NCI-H510A treated with DMSO at 0.1 percent for 48 hours (cell line): ENCODE measurements at places on chromosomes 6 and 20.
A peak's percentile ranks its signal among the peaks of the same experiment; 100 is the strongest.

GRCh38 chr6:14791526-14791925 is 454.3 kb upstream of the JARID2 start:
- no peak for DNase-seq

- no peak for DNase-seq
These were observed 225.5 kb downstream of the TAF4 start for GRCh38 chr20:61839912-61840778.

GRCh38 chr20:61635721-61636455 is 383.8 kb downstream of the CDH4 start:
- DNase-seq, result no peak

DNA sequence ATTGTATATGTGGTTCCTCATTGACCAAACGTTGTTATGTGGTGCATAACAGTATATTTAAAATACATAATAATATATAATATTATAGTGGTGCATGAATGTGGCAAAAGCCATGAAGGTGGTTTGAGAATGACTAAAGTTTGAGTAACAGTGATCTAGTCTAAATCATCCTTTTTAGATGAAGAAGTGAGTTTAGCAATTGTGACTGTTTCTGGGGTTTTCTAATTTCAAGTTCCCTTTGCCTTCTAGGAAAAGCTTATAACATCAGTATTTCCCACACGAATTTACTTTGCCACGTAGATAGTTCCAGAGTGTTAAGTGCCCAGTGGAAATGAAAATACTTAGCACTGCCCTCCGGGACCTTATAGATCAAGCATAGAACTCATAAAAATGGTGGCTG is 40.9 kb downstream of the ARFGEF2 start:
- no peak for DNase-seq

- DNase-seq, result no peak
These were observed 52.2 kb upstream of the SLC22A1 start for GRCh38 chr6:160069459-160069858.

- DNase-seq, result no peak
These were observed 517.4 kb upstream of the JARID2 start for GRCh38 chr6:14728396-14729024.

DNA sequence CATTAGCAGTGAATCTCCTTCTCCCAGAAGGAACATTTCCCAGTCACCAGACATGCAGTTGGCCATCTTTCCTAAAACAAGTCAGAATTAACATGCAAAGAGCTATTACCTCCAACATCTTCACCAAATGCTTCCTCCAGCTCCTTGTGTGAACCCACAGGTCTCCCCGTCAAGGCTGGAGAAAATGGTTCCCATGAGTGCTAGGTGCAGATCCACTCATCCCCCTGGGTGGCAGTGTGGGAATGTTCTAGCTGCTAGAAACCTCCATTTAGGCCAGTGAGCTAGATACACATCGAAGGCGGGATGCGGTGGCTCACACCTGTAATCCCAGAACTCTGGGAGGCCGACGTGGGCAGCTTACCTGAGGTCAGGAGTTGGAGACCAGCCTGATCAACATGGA is 603.9 kb upstream of the SLC35B3 start:
- no peak for DNase-seq

DNA sequence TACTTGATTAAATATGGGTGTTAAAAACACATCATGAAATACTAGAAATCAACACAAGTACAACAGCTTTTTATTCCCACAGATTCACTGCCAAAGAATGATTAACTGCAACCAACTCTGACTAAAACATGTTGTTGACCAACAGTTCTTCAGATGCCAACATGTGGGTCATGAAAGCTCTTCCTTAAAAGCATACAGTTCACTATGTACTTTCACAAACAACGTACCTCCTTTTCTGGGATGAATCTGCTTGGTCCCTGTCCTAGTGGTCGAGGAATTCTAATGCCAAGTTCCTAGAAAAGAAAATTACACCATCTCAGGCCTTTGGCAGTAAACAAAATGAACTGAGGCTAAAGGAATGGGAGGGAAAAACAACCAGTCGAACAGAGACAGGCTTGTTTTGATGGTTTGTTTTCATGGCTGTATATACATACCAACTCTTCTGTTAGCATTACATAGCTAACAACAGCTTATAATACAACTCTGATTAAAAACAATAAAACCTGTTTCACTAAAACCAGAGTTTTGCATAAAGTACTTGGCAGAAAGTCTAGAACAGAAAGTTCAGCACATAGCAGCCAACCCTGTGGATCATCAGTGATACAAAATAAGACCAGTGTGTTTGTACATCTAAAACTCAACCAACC is 92.5 kb downstream of the SESN1 start:
- no peak for DNase-seq

DNA sequence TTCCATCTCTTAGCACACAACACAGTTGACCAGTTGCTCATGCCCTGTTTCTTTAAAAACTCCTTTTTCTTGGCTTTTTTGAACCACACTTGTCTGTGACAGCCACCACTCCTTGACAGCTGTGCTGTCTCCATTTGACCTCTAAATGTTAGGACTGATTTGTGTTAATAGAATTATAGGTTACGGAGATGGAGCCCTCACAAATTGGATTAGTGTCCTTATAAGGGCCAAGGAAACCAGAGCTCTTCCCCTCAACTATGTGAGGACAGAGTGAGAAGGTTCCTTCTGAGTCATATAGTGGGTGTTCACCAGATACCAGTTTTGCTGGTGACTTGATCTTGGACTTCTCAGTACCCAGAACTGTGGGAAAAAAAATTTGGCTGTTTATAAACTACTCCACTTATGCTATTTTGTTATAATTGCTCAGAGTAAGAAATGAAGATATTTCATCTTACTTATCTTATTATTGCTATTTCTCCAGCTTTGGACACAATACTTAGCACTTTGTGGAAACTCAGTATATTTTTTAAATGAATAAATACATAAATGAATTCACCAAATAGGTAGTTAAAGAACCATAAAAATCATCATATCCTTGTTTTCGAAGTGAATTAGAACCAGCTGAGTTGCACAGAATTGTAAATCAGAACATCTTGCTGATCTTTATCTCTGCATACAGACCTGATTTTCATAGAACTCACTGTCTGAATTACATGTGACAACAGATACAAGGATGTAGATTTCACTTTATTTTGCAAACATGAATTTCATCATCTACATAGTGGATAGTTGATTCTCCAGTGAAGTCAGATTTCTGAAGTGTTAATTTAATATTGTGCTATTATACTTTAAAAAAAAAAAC is 598.5 kb upstream of the IRAK1BP1 start:
- no peak for DNase-seq

- DNase-seq, result no peak
These were observed 33.3 kb downstream of the JPH2 start for GRCh38 chr20:44153636-44154043.

GRCh38 chr6:169583886-169584541 is 117.8 kb downstream of the WDR27 start:
- DNase-seq, result no peak

- no peak for DNase-seq
These were observed 122.6 kb upstream of the PLCB4 start for GRCh38 chr20:8946036-8946940.

DNA sequence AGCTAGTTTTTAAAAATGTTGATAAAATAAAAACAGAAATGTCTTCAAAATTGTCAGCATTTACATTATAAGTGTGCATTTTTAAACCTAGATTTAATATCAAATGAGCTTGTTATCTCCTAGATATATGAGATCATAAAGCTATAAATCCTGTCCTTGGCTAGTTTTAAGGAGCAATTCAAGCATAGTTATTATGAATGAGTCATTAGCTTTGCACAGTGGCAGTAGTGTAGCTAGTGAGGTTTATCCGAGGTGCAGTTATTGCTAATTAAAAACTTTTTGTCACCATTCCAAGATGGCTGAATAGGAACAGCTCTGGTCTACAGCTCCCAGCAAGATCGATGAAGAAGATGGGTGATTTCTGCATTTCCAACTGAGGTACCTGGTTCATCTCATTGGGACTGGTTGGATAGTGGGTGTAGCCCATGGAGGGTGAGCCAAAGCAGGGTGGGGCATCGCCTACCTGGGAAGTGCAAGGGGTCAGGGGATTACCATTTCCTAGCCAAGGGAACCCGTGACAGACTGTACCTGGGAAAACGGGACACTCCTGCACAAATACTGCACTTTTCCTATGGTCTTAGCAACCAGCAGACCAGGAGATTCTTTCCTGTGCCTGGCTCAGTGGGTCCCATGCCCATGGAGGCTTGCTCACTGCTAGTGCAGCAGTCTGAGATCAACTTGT is 108.8 kb upstream of the SYNCRIP start:
- no peak for DNase-seq

DNA sequence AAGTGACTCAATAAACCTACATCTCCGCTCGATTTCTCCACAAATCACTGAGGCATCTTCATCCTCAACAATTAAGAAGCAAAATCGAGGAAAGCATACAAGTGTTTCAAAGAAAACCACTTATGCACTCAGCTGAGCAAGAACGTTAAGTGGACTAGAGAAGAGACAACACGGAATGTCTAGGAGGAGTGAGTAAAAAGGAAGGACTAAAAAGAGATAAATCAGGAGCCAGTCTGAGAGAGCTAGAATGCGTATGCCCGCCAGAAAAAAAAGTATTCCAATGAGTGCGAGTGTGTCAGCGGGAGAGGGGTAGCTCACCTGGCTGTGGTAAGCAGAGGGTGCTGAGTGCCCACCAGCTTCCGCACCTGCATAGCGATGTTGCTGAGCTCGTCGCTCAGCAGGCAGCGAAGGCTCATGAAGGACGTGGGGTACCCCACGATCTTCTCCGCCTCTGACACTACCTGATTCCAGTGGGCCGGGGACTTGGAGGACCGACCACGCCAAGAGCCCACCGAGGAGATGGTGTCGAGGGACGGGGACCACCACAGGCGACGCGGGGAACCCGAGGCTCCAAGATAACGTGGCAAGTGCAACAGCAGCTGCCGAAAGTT is 587 bp downstream of the PDSS2 start:
- peak; percentile 4 for DNase-seq

- DNase-seq, result no peak
These were observed 14.0 kb upstream of the SNAP91 start for GRCh38 chr6:83722876-83723275.

GRCh38 chr6:146066506-146066905 is 37.6 kb downstream of the GRM1 start:
- no peak for DNase-seq

- peak; percentile 33 for DNase-seq
These were observed at the start of gene EZR for GRCh38 chr6:158819213-158819976. EZR (minus strand) TSS chr6:158819368; CDS start chr6:158818093, 1,275 bp downstream.

- no peak for DNase-seq
These were observed 53.7 kb upstream of the MPC1 start for GRCh38 chr6:166436195-166437139.

- DNase-seq, result no peak
These were observed 46.1 kb downstream of the FAM50B start for GRCh38 chr6:3895312-3895653.

DNA sequence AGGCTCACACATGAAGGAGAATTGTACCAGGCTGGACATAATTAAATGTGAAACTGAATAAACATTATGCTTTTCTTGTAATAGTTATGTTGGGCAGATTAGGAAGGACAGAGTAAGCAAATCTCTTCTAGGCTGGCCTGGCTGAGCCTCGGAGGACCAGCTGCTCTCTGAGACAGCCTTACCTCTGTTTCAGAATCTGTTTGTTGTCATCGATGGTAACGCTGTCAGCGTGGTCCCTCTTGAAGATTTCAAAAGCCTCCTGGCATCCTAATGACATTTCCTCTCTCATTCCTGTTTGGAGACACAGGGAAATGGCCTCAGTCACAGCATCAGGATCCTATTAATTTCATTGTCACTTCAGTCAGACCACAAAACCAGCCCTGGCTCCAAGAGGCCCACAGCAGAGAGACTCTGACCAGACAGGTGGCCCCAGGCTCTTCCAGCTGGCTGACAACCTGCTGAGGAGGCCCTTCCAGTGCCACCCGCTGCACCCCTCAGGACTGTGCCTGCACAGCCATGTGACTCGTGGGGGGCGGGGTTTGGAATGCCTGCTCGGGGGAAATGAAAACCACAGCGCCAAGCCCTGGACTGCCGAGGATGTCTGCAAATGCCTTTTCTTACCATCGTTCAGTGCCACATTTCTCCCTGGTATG is 108.5 kb upstream of the KCNK16 start:
- peak; percentile 91 for DNase-seq

DNA sequence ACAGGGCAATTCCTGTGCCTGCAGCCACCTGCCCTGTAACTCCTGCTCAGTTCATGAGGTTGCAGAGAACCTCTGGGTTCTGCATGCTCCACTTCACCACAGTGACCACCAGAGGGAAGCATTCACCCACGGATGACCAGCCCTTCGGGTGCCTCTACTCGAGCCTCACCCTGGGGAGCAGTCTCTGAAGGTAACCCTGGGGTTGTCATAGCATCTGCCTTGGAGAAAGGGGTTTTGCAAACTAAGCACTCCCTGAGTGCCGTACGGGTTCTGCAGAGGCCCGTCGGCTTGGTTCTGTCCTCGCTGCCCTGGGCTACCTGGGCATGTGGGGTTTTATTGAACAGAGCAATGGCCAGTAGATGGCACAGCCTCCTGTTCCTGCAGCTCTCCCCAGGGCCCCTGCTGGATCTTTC is 10.2 kb upstream of the CST5 start:
- peak; percentile 15 for DNase-seq

- DNase-seq, result no peak
These were observed 4.4 kb downstream of the SMLR1 start for GRCh38 chr6:130831607-130832006.

DNA sequence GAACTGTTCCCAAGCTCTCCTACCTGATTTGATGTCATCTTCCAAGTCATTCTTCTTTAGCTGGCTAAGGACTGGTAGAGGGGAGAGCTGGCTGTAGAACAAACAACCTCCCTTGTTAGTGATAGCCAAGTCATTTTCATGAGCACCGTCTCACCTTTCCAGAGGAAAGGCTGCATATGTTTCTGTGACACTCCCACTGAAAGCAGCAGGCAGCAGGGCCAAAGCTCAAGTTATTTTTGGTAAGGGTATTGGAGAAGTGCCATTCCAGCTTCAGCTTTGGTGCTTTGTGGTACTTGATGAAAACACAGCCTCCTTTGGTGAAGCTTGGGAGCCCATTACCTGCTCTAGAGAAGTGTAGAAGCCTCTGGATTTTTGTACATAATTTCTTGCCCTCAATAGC is 5.4 kb upstream of the DOK5 start:
- no peak for DNase-seq

GRCh38 chr6:137906020-137906472 is 39.0 kb downstream of the TNFAIP3 start:
- no peak for DNase-seq

- no peak for DNase-seq
These were observed 237.5 kb upstream of the ECI2 start for GRCh38 chr6:4372866-4373265.

- DNase-seq, result no peak
These were observed 4.4 kb downstream of the AMD1 start for GRCh38 chr6:110878751-110879522.

DNA sequence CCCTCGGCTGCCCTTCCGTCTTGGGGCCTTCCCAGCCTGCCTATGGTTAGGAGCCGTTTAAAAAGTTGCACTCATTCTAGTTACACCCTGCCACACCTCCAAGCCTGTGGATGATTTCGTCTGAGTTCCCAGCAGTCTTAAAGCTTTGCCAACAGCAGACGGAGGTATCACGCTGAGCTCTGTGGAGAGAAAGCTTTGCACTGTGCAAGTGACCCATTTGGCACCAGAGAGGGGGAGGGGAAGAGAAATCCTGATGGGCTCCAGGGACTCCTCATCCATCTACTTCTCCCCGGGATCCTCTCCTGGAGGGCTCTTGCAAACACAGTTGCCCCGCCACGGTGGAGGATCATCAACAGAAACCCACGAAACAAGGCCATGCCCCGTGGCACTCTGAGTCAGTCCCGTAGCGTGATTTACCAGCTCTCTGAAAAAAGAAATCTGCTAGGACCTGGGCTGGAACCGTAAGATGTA is 98.8 kb upstream of the CITED2 start:
- DNase-seq, result no peak
